ENCODE measurements at places on chromosomes 3 and 15.

DNA sequence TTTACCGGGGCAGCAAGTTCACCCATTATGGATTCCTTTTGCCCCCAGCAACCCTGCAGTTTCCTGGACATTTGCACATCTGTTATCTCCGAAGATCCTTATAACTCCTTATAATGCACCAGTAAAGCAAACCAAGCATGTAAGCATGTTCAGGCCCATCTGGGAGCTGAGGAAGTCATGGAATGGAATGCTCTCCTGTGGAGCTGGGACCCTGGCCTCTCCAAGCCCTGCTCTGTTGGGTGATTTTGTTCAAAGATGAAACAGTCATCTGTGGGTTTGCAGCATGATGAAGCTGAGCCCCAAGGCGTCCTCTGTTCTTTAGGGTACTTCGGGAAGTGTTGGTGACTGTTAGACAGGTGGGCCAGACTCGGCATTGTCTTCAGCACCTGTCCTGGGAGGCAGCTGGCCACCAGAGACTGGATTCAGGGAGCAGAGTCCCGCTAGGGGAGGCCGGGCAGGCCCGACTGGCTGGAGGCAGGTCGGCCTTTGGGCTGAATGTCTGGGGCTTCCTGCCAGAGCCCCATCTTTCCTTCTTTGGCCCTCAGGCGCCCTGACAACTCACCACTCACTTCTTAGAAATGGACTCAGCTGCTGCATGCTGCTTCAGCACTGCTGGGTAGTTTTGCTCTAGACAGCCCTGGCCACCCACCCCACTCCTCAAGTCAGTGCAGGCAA, 3.9 kb downstream of the DNAH1 start:
- DNase-seq = no peak

- DNase-seq = no peak
These were observed 186.7 kb upstream of the CDIN1 start for GRCh38 chr15:36392676-36393266.

GRCh38 chr15:53209396-53210042, 419.4 kb upstream of the ONECUT1 start:
- no peak for DNase-seq

GRCh38 chr15:78933823-78934654, 10.8 kb downstream of the CTSH start:
- DNase-seq = peak; percentile 43

- peak; percentile 26 for DNase-seq
These were observed 131.0 kb downstream of the PDZRN3 start for GRCh38 chr3:73493543-73494308.

GRCh38 chr15:32767236-32767635, 49.4 kb downstream of the GREM1 start:
- no peak for DNase-seq

DNA sequence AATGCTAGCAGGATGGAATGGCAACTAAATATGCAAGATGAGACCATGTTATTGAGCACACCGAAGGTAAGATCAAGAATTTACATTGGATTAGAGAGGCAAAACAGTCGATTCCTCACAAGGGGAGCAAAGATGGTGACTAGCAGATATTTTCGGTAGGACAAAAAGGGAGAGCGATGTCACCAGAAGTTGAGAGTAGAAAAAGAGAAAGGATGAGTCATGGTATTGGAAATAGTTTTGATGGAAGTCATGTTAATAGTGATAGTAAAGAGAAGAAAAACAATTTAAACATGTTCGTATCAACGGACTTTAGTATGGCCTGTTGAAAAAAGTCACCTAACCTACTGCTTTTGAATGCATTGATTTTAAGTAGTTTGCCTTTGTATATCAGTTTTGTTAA, 55.0 kb downstream of the UBE2E2 start:
- no peak for DNase-seq

DNA sequence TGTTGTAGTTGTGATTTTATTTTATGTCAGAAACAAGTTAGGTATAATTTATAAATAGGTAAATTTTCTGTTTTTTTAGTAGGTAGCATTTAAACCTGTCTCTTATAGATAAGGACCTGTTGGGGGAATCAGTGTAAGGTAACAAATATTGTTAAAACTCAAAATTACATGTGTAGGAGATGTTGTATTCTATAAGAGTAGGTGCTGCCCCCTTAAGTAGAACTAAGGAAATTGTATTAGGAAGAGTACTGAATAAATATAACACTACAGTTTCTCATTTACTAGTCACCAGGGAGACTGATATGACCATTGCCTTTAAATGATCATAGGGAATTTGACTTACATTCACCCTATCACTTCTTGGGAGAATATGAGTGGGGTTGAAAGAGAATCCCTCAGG, 31.2 kb downstream of the SLC25A36 start:
- DNase-seq = no peak

- no peak for DNase-seq
These were observed 74.9 kb downstream of the SIDT1 start for GRCh38 chr3:113607219-113607596.

DNA sequence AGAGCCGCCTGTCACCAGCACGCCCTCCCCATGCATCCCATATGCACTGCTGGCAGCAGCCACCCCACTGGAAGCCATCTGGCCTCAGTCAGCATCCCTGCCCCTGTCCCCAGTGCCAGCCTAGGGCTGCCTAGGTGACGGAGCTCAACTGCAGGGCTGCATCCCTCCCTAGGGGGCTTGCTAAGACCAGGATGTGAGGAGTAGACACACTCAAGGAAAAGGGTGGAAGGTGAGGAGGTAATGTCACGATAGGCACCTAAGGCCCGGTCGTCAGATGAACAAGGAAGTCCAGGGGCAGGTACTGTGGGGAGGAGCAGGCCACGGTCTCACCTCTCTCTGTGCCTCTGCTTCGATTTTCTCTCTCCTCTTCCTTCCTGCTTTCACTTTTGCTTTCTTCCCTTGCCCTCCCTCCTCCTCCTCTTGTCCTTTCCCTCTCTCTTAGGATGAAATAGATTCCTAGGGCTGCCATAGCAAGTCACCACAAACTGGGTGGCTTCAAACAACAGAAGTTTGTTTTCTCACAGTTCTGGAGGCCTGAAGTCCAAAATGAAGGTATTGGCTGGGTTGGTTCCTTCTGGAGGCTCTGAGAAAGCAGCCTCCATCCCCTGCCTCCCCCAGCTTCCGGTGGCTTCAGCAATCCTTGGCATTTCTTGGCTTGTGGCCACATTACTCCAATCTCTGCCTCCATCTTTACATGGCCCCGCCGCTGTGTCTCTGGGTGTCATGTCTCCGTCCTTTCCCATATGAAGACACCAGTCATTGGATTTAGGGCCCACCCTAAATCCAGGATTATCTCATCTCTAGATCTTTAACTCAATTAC, 298.3 kb downstream of the SHQ1 start:
- no peak for DNase-seq

- peak; percentile 88 for DNase-seq
These were observed 14.0 kb downstream of the VILL start for GRCh38 chr3:38004415-38005075.

DNA sequence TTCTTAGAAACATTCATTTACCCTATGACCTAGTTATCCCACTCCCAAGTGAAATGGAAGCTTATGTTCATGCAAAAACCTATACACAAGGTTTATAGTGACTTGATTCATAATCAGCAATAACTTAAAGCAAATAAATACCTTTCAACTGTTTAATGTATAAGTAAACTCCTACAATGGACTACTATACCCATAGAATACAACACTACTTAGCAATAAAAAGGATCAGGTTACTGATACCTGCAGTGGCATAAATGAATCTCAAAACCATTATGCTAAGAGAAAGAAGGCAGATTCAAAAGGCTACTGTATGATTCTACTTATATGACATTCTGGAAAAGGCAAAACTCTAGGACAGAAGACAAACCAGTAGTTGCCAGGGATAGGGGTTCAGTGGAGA, 8.3 kb upstream of the POLR2M start:
- DNase-seq = no peak

- DNase-seq = no peak
These were observed 7.2 kb upstream of the RBP1 start for GRCh38 chr3:139546772-139547171.

DNA sequence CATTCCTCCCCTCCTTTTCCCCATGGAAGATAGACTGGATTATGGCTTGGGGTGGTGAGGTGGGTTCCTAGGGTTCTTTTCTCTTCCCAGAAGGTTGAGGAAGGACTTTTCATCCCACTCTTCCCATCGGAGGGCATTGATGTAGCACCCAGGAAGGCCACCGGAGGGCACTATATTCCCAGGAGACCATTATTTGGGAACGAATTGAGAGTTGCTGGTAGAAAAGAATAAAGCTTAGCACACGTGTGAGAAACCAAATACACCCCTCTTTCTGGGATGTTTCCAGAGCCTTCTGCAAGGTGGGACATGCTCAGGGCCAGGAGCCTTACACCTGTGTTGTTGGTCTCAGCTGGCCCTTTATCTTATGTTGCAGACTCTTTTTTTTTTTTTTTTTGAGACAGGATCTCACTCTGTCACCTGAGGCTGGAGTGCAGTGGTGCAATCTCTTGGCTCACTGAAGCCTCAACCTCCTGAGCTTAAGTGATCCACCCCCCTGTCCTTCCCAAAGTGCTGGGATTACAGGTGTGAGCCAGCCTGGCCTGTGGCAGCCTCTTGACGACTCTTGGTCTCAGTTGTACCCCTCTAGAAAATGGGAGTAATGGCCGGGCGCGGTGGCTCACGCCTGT, 6.3 kb upstream of the CDC25A start:
- DNase-seq = peak; percentile 95

GRCh38 chr3:161166051-161166450, 55.1 kb upstream of the NMD3 start:
- no peak for DNase-seq

GRCh38 chr15:44633603-44634002, 29.9 kb downstream of the SPG11 start:
- DNase-seq = no peak

DNA sequence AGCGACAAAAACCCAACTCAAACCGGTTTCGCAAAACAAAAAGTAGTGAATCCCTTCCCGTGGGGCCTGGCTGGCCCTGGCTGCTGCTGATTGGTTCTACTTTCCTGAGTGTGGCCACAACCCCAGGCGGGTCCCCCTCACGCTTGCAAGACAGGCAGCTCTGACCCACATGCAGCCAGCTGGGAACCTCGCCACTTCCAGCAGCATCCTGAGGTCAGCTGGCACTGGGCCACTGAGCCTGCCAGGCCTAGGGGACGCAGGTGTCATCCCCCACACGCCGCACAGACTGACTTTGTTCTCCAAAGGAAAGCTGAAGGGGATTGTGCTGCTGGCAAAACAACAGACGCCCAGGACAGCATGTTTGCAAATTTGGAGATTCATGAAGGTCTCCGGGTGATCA, 111.1 kb downstream of the TPRA1 start:
- peak; percentile 68 for DNase-seq

- peak; percentile 98 for DNase-seq
These were observed at the start of gene LXN for GRCh38 chr3:158672215-158673176. Gene LXN (minus strand): TSS chr3:158672648. CDS start chr3:158672478, 170 bp downstream.

DNA sequence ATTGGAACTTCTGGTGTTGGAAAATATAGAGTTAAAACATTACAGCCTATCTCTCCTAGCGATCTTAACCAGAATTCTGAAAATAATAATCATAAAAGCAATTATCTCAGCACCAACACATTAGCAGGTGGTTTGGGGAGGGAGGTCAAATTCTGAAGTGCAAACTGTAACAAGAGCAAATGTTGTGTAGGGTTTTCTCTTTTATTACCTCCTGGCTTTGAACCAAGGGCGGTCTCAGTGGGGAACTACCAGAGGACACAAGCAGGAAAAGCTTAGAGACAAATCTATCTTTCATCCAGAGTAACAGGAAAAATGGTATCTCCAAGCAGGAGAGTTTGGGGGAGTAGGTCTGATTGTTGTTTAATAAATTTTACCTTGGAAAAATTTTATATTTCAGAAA, 5.5 kb upstream of the ARRDC4 start:
- no peak for DNase-seq

- no peak for DNase-seq
These were observed 55.5 kb upstream of the ATP11B start for GRCh38 chr3:182737825-182738224.

DNA sequence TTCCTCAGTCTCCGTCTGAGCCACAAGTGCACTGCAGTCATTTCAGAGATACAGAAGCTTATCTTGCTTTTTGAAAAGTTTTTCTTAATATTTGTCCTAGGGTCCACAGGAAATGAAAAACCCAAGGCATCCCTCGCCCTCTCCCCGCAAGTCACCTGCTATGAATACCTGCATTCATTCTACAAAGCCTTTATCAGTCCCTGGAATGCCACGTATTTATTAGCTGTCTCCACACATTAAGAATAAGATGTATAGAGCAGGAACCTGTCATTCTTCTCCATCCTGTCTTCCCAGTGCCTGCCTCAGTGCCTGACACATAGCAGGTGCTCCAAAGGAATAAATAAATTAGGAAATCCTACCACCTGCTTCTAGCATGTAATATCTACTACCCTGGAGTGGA, 73.3 kb upstream of the ICE2 start:
- no peak for DNase-seq

- DNase-seq = no peak
These were observed 144.4 kb downstream of the MYLK start for GRCh38 chr3:123739754-123740153.

DNA sequence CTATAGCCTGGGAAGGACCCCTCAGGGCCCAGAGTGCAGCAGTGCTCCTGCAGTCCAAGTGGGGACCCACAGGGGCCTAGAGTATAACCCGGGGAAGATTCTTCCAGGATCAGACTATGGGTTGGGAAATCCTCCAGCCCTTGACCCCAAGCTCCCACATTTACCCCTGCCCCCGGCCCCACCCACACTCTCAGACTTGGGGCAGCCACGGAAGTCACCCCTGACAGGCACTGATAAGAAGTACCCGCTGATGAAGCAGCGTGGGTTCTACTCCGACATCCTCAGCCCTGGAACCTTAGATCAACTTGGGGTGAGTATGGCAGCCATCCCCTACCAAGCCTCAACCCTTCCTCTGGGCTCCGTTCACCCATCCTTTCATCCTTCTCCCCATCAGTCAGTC, 6.3 kb downstream of the DNAH1 start:
- DNase-seq = no peak

GRCh38 chr3:130539005-130539404, 22.0 kb downstream of the COL6A6 start:
- DNase-seq = peak; percentile 88

- no peak for DNase-seq
These were observed 383.1 kb upstream of the TPRG1 start for GRCh38 chr3:188788621-188789081.

DNA sequence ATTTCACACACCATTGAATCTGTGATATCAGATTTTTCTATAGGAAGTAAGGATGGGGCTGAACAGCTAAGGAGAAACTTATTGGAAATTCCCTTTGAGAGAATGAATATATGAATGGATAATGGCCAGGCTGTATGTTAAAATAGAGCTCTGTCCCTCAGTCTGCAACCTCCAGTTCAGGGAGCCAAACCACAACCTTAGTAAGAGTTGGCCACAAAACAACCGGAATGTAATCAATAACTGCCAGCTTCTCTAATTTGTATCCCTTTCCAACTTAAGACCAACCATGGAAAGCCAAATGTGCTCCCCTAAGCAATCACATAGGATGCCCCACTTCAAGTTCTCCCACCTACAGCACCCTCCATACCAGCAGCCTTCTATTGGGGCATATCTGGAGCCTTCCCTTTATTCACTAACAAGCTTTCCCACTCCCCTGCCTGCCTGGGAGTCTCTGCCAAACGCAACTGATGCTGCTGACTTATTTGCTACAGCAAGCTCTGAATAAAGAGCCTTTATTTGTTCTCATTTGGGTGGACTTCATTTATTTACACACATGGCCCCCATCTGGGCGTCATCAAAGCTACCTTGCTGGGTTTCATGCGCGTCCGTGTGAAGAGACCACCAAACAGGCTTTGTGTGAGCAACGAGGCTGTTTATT, 75.4 kb upstream of the LARS2 start:
- DNase-seq = peak; percentile 73

GRCh38 chr3:10366651-10367101, 45.8 kb upstream of the SEC13 start:
- no peak for DNase-seq

- DNase-seq = no peak
These were observed 33.8 kb downstream of the MSL2 start for GRCh38 chr3:136162322-136162721.
